ENCODE measurements at places on chromosomes 7 and 10.
A peak's percentile ranks its signal among the peaks of the same experiment; 100 is the strongest.

- no peak for DNase-seq
These were observed 13.4 kb downstream of the CTBP2 start for GRCh38 chr10:125146791-125147579.

- DNase-seq: no peak
These were observed 41.6 kb downstream of the PROSER2 start for GRCh38 chr10:11864727-11865126.

- peak; percentile 12 for DNase-seq
These were observed 159.9 kb downstream of the CAMK1D start for GRCh38 chr10:12509016-12509793.

DNA sequence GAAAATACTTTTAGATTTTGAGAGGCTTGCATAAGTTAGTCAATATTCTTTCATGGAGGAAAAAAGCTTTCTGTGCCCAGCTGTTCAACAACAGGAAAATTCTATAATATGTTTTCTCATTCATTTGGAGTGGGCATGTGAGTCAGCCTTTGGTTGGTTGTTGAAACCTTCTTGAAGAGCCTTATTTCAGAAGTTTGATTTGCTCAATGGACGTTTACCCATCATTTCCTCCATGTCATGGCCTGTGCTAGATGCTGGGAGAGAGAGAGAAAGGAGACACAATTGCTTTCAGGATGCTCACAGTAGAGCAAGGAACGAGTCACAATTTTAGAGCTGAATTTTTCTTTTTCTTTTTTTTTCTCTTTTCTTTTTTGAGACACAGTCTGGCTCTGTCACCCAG is 181.7 kb downstream of the PRKCQ start:
- no peak for DNase-seq

DNA sequence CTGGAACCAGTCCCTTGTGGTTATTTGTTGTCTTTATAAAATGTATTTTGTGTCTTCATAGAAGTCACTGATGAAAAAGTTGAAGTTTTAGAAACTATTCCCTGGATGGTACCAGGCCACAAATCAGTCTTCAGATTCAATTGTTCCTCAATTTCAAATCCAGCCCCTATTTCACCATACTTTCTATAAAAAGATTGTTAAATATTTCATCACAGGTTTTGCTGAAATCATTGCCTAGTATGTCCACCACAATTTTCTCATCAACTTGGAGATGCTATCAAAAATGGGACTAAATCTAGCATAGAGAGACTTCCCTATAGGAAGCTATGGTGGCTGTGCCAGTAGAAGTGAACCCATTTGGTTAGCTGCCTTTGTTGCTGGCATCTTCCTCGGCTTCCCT is 118.5 kb downstream of the RAB18 start:
- DNase-seq: no peak

DNA sequence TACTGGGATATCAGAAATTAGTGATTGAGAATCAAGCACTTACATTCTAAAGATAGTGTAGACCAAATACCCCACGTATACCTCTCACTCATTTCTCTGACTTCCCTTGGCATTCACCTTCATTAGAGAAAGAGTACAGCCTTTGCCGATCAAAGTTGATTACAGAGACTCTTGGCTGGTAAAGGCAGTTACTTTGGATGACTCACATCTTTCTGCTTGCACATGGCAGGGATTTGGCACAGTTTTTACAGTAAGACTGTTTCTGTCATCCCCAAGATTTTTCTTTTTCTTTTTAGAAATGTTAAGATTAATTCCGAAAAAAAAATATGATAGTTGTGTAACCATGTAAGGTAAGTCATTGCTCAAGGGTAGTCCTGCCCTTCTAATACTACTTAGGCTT is 143.0 kb downstream of the TSPAN12 start:
- no peak for DNase-seq

- DNase-seq: no peak
These were observed 25.9 kb downstream of the GIMAP8 start for GRCh38 chr7:150476285-150476684.

- DNase-seq: peak; percentile 23
These were observed 93.2 kb upstream of the ZNF438 start for GRCh38 chr10:31124852-31125251.

DNA sequence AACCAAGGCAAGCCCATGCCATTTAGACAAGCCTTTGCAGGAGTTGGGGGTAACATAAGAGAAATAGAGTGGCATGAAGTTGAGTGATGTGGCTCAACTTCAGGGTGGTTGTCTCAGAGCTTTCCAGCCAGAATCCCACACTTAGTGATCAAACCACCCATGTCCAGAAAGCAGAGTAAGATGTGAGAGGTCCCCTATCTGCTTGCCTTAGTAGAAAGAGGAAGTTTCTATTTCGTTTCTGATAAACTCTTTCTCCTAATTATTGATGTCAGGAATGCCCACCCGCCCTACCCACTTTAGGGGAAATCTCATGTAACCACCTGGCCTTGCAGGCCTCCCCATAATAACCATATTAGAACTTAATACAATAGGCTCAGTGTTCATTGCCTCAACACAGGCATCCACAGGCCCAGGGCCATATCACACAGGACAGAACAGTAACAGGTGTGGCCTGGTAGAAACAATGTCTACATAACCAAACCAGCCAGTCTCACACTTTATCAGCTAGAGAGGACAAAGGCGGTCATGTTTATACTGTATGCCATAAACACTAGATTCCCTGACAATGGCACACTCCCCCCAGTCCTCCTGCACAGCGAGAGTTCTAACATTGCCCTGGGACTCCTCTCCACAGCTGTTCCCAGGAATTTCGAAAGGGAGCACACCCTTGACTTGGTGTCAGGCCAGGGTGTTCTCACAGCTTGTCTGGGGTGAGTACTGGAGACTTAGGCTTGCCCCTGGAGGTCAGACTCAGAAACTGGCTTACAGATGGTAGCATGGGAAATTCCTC is 364.4 kb downstream of the CXCL12 start:
- no peak for DNase-seq
